Non-pigmented ciliary epithelial cell (primary cell): ENCODE measurements at places on chromosomes 5 and 9.

DNA sequence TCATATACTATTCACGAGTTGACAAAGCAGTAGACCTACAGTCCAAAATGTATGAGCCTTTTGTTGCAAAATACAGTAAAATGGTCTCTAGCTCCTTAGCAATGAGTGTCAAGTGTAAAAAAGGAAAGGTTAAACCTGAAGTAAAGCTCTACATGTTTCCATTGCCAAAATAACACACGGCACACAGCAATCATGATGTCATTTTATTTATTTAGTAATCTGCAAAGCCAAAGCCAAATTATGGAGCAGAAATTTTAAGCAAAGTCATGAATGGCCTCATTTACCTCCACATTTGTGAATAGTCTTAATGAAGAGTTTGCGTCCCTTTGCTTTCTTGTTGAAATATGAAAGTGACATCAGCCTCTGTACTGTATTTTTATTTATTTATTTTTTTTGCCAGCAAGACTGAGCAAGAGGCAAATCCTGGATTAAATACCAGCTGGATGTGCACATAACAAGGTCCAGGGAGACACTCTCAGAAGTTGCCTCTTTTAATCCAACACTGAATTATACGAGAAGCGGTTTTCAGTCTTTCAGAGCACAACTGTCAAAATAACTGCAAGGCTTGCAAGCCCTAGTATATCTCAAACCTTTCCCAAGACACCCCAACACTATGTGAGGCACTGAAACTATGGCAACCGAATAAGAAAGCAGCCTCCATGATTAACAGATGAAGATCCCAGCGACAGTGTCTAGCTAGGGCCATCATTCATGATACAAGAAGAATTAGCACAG, 9.7 kb downstream of the SEMA6A start:
- DNase-seq = no peak

- peak; percentile 72 for DNase-seq
Measured at GRCh38 chr9:94847486-94847885, 121.0 kb downstream of the AOPEP start.

GRCh38 chr5:4093970-4094369, 498.3 kb downstream of the IRX1 start:
- no peak for DNase-seq

GRCh38 chr9:122379340-122379739, 8.5 kb downstream of the PTGS1 start:
- DNase-seq = no peak

GRCh38 chr9:6959270-6960000, 201.7 kb downstream of the KDM4C start:
- no peak for DNase-seq
